ENCODE measurements at places on chromosomes 12 and 14.
A peak's percentile ranks its signal among the peaks of the same experiment; 100 is the strongest.

GRCh38 chr14:81033698-81034240, 78.3 kb downstream of the TSHR start:
- DNase-seq, result no peak

- no peak for DNase-seq
Observed at GRCh38 chr12:113364698-113365097, 6.3 kb downstream of the PLBD2 start.

DNA sequence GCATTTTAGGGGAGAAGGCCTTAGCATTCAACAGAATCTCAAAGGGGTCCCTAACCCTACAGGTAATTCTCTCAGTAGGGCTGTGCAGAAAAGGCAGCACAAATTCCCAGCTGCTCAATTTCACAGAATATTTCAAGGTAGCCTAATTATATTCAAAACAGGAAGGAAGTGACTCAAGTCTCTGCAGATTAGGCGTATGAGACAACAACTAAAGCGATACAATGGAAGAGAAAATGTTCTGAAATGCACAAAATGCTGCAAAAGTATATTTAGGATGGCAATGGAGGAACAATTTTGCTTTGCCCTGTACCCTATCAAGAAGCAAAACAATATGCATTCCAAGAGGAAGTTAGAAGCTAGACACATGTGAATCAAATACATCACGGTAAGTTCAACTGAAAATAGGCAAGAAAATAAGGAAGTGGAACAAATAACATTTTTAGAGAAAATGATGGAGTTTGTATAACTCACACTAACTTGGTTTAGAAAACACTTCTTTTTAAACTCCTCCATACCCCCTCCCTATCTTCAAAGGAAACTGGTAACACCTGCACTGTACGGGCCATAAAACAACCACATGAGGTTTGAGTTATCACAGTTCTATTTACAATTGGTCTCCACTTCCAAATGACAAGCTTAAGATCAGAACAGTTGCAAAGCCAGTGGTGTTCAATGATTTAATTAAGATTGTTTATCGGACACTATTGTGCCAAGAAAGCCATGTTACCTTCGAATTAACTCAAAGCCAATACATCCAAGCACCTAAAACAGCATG, 1.6 kb downstream of the GIT2 start:
- no peak for DNase-seq

DNA sequence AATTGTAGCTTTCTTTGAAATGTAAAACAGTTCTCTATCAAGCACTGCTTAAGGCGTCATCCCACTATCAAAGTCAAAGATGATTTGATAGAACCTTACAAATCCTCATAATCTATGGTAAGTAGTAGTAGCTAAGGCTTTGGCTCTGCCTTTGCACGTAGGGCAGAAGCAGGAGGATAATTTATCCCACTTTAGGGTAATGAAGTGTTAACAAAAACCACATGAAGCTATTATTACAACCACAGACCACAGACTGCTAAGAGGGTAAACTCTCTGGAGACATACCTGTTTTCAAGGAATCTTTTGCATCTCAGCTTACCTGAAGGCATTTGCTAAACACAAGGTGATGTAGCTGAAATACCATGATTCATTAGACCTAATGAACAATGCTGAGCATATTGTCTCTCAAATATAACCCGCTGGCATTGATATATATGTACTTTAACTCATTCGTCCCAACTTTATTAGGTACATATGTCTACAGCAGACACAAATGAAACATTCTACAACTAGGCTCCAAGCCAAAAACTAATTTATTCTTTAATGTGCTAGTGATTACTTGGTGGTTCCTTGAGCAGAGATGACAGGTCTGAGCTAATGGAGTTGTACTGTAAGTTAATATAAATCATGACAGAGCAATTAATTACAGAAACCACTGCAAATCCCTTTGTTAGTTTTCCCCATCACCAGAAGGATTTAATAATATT, 368.8 kb downstream of the ETNK1 start:
- DNase-seq, result no peak

DNA sequence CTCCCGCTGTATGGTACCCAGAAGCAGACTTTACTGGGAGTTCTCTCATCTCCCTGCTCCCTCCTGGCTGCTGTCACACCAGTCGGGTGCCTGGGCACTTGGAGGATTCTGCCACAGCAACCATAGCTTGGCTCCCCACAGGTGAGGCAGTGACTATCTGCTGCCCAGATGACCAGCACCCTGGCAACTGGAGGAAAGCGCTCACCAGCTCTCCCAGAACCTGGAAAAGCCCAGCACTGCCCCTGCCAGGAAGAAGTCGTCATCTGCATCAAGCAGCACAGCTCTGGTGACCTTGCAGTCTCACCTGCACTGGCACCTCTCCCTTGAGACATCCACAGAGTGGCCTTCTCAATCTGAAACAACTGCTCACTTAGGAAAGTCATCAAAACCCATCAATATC, 31.9 kb upstream of the TC2N start:
- no peak for DNase-seq

DNA sequence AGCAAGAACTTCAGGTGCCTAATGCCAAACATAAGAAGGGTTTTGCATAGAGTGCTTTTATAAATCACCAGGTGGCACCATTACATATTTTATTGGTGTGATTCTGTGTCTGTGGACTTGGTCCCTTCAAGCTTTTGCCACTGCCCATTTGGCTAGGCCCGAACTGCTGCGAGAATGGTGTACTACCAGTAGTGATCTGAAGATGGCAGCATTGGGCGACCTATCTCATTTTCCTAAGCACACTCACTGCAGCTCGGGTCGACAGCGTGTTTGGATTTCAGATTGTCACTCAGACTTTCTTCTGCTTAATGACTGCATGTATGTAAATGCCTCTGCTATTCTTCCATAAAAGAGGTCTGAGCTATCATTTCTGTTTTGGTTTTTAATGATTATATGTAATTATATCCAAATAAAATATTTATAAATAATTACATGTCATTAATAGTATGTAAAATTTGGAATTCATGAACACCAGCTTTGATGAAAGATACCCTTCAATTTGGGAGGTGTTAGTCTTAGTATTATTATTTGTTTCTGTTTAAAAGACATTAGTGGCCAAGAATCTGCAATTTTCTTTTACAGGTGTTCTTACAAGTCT, 78.5 kb downstream of the TPH2 start:
- peak; percentile 2 for DNase-seq

- DNase-seq, result no peak
Observed at GRCh38 chr12:89733579-89734201, 25.1 kb upstream of the ATP2B1 start.

DNA sequence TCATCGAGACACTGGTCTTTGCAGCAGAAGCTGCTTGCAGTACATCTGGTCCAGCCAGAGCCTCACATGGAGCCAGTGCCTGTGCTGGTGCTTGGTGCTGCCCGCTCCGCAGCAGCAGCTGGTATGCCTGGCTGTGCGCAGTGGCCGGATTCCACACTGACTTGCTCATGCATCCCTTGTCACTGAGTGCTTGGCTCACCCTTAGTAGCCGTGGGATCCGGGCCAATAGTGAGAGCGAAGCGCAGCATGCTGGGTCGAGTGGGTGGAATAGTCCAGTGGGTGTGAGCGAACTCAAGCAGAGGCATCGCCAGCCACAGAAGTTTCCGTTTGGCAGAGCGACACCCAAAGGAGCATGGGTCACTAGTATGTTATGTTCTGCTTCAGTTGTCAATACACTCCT, 10.1 kb upstream of the FBXO33 start:
- no peak for DNase-seq

DNA sequence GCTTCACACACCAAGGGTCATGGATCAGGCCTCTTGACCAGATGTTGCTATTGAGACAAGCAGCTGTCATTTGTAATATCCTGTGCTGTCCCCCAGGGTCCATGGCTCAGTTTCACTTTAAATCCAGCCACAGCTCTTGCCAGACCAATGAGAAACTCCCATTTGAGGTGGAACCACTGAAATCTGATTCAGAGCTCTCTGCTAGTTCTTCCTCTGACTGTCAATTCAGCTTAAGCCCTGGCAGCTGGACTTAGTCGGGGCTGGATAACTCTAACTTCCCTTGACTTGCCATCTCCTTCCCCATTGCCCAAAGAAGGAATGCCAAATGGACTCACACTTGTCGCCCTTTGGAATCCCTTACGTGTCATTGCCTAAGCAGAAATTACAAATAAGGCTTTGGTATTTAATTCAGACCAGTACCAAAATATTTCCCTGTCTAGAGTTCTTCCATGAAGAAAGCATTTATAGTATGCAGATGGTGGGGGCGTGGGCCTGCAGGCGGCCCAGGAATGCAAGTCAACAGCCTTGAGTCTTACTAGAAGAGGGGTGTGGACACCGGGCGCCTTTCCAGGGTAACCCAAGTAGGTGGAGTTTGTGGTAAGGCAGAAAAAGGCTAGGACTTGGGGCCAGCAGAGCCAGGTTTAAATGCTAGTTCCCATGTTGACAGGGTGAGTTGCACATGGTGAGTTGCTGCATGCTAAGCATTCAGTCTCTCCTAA, 96.9 kb upstream of the TMPO start:
- no peak for DNase-seq

- no peak for DNase-seq
Observed at GRCh38 chr12:46150735-46151134, 118.1 kb downstream of the SLC38A1 start.

- DNase-seq, result no peak
Observed at GRCh38 chr12:70962226-70962794, 41.8 kb upstream of the PTPRR start.

- peak; percentile 79 for DNase-seq
Observed at GRCh38 chr14:99266181-99267178, 5.5 kb downstream of the BCL11B start.

DNA sequence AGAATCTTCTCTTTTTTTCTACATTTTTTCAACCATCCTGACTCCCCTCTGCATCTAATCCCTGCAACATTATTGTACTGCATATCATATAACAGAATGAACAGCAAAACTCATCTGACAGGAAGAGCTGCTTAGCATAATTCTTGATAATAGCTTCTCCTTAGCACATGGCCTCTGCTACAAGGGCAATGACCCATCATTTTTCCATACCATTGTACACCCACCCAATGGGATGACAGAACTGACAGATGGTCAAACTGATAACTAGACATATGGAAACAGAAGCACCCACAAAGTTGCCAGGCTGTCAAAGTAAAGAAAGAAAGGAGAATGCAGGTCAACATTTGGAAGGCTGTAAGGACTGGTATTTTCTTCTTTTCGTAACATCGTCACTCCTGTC, 390.4 kb upstream of the USP15 start:
- no peak for DNase-seq

GRCh38 chr14:70442750-70443149, 9.2 kb upstream of the ADAM21 start:
- no peak for DNase-seq

- DNase-seq, result no peak
Observed at GRCh38 chr14:93591506-93591905, 160.8 kb downstream of the UNC79 start.

DNA sequence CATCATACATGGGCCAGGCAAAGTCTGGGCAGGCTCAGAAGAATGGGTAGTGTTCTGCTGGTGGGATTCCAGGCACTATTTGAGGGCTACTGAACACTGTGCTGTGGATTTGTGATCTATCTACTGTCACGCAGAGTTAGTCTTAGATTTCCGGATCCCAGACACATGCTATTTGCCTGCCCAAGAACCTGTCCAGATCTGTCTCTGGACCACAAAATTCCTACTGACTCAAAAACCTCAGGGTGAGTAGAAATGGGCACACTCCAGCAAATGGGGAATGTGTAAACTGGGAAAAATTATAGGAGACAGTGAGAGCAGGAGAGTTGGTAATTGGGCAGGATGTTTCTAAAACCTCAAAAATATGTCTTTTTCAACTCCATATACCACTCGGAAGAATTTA, 129.9 kb downstream of the GALC start:
- no peak for DNase-seq

DNA sequence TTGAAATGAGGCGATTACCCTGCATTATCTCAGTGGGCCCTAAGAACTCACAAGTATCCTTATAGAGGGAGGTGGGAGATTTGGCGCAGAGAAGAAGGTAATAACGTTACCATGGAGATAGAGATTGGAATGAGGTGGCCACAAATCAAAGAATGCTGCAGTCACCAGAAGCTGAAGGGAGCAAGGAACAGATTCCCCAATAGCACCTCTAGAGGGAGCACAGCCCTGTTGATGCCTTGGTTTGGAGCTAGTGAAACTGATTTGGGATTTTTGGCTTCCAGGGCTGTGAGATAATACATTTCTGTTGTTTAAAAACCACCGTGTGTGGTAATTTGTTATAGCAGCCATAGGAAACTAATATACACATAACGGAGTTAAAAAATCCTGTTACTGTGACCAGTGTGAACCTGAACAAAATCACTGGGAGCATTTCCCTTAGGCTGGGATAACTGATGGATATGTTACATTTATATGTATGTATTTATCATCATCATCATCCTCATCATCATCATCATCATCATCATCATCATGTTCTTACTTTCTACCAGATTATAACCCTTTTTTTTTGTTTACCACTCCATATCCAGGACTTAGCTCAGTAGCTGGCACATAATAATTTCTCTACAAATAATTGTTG, 100.3 kb downstream of the LIN7A start:
- no peak for DNase-seq

GRCh38 chr12:47095446-47096236, 15.9 kb upstream of the AMIGO2 start:
- no peak for DNase-seq

DNA sequence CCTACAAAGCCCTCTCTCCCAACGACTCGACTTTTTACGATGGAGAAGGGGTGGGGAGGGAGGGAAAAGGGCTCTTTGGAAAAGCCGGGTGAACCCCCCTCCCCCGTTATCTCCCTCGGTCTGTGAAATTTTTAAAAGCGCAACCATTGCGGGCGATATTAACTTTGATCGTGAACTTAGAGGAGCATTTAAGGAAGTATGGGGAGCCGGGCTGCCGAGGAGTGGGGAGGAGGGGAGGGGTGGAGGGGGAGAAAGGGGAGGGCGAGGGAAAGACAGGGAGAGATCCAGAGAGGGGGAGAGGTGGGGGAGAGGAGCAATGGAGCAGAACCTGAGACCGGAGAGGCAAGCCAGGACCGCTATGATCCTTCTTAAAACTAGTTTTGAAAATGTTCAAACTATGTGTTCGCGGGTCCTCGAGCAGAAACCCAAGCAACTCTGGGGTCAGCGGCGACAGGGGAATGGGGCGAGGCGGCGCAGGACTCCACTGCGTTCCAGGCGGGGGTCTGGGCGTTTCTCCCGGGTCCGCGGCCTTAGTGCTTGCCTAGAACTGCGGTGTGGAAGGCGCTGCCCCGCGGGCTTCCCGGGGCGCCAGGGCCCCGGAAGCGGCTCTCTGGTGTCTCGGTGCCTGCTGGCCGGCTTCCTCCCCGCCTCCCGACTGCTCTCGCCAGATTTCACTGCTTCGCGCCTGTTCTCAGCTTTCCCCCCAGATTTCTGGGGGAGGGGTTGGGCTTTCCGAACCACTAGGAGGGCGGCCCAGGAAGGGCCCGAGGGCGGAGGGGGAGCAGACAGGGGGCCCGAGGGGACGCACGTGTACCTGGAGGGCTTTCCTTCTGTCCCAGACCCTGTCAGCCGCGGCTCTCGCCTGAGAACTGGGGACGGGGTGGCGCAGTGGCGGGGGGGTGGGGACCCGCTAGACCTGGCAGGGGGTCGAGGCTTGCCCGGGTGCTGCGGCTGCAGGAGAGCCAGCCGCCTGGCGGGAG, at the start of gene HOTAIR:
Gene HOTAIR, minus strand, starts transcription at position 871 of the 980 bp plus-strand sequence.
- no peak for DNase-seq

GRCh38 chr14:35355981-35356841, 48.3 kb downstream of the NFKBIA start:
- no peak for DNase-seq

GRCh38 chr12:130139567-130140421, 22.5 kb upstream of the FZD10 start:
- no peak for DNase-seq

Data from activated CD4-positive, CD25-positive, alpha-beta regulatory T cell (primary cell).